Activated CD8-positive, alpha-beta T cell treated with anti-CD3 and anti-CD28 coated beads, Interleukin-2, amount 10 ng/mL, durations not matched to agents 7 days and 5 days (primary cell): ENCODE measurements at places on chromosomes 1 and 21. TPM values are rescaled to one million over a fixed set of nuclear protein-coding genes. Genes with fewer than 3 reads are reported as not detected.

The CPT2 gene
- 11.6 TPM for total RNA-seq

The SPATA45 gene
- total RNA-seq, result not detected

The STUM gene
- total RNA-seq, result not detected

The AMY1C gene
- total RNA-seq, result not detected

The TNNT2 gene
- total RNA-seq, result not detected

The USH2A gene
- not detected for total RNA-seq

The TOE1 gene
- total RNA-seq, result 25.4 TPM

The BCL2L15 gene
- 1.0 TPM for total RNA-seq

The CRB1 gene
- not detected for total RNA-seq

The RIMKLA gene
- total RNA-seq, result 2.5 TPM

The GBP7 gene
- 0.26 TPM for total RNA-seq

The EPHB2 gene
- total RNA-seq, result not detected

The UTS2 gene
- not detected for total RNA-seq

The AADACL4 gene
- total RNA-seq, result not detected

The SPRR2D gene
- not detected for total RNA-seq

The RNU1-3 gene
- total RNA-seq, result 2,232 TPM
